ENCODE measurements at places on chromosomes 16 and 17. TPM values are rescaled to one million over a fixed set of nuclear protein-coding genes. Genes with fewer than 3 reads are reported as not detected.
A peak's percentile ranks its signal among the peaks of the same experiment; 100 is the strongest.

- H3K4me3 ChIP-seq = no peak overlapping the region
- H3K36me3 ChIP-seq = no peaks in the 10 kb centered on the region
- no peaks in the 10 kb centered on the region for H3K4me1 ChIP-seq
These were observed 238.0 kb upstream of the AXIN2 start for GRCh38 chr17:65799454-65799853.

The BTBD17 gene
- not detected for total RNA-seq

DNA sequence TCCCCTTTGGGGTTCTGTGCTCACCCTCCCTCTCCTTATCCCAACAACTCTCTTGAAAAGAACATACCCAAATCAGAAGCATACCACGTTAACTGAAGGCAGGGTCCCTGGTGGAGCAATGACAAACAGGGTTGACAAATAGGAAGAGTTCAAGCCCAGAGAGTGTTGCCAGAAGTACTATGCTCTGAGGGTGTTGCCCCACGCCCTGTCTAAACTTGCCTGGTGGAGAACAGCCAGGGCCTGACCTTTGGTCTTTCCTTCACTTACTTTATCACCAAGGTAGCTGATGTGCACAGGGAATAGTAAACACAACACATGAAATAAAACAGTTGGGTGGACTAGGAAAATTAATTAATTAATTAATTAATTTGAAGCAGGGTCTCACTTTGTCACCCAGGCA, 23.3 kb downstream of the ZNF75A start:
- H3K36me3 ChIP-seq = no peaks in the 10 kb centered on the region
- DNase-seq = no peak
- no peak overlapping the region for H3K27ac ChIP-seq

The KCNJ18 gene
- total RNA-seq = not detected

GRCh38 chr17:78817123-78817522, 23.5 kb downstream of the USP36 start:
- no peak overlapping the region for H3K27ac ChIP-seq
- H3K4me3 ChIP-seq = no peak overlapping the region
- H3K4me1 ChIP-seq = peaks cover 14% of the 10 kb centered on the region
- peaks cover 90% of the 10 kb centered on the region for H3K36me3 ChIP-seq
- H3K27me3 ChIP-seq = no peaks in the 10 kb centered on the region
- DNase-seq = no peak

The KRTAP3-1 gene
- not detected for total RNA-seq

- DNase-seq = no peak
- H3K4me3 ChIP-seq = no peak overlapping the region
- H3K4me1 ChIP-seq = peaks cover 18% of the 10 kb centered on the region
- H3K27me3 ChIP-seq = peaks cover 7% of the 10 kb centered on the region
- no peaks in the 10 kb centered on the region for H3K36me3 ChIP-seq
- H3K27ac ChIP-seq = no peak overlapping the region
These were observed 160.3 kb downstream of the NTN1 start for GRCh38 chr17:9181640-9182039.

GRCh38 chr16:58318391-58318790, 23.6 kb upstream of the PRSS54 start:
- H3K27ac ChIP-seq = peak overlapping the region; percentile 8
- no peak for DNase-seq
- H3K36me3 ChIP-seq = no peaks in the 10 kb centered on the region
- H3K4me3 ChIP-seq = no peak overlapping the region

- peaks cover 7% of the 10 kb centered on the region for H3K4me1 ChIP-seq
- no peak overlapping the region for H3K4me3 ChIP-seq
- H3K36me3 ChIP-seq = no peaks in the 10 kb centered on the region
- DNase-seq = no peak
These were observed 31.0 kb downstream of the HASPIN start for GRCh38 chr17:3754458-3755334.

- peaks cover 12% of the 10 kb centered on the region for H3K4me1 ChIP-seq
- no peaks in the 10 kb centered on the region for H3K36me3 ChIP-seq
- H3K4me3 ChIP-seq = no peak overlapping the region
- no peaks in the 10 kb centered on the region for H3K27me3 ChIP-seq
These were observed 25.9 kb downstream of the ABCC12 start for GRCh38 chr16:48129926-48130325.

The SCIMP gene
- 0.89 TPM for total RNA-seq

- H3K36me3 ChIP-seq = peaks cover 18% of the 10 kb centered on the region
- no peaks in the 10 kb centered on the region for H3K27me3 ChIP-seq
- no peak overlapping the region for H3K27ac ChIP-seq
- DNase-seq = no peak
- no peaks in the 10 kb centered on the region for H3K4me1 ChIP-seq
- no peak overlapping the region for H3K4me3 ChIP-seq
These were observed 10.4 kb downstream of the DCUN1D3 start for GRCh38 chr16:20889625-20890275.

The SOCS3 gene
- total RNA-seq = 30.6 TPM

- no peaks in the 10 kb centered on the region for H3K36me3 ChIP-seq
- no peak overlapping the region for H3K4me3 ChIP-seq
- H3K27ac ChIP-seq = peak overlapping the region; percentile 62
- no peak for DNase-seq
- H3K4me1 ChIP-seq = peaks cover 94% of the 10 kb centered on the region
These were observed 19.8 kb upstream of the SSTR5 start for GRCh38 chr16:1052721-1053120.

DNA sequence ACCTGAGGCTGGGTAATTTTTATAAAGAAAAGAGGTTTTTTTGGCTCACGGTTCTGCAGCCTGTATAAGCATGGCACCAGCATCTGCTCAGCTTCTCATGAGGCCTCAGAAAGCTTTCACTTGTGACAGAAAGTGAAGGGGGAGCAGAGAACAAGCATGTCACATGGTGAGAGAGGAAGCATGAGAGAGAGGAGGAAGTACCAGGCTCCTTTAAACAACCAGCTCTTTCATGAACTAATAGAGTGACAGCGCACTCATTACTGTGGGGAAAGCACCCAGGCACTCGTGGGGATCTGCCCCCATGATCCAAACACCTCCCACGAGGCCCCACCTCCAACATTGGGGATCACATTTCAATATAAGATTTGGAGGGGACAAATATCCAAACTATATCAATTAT, 86.8 kb downstream of the USP32 start:
- H3K36me3 ChIP-seq = no peaks in the 10 kb centered on the region
- DNase-seq = peak; percentile 32
- no peaks in the 10 kb centered on the region for H3K4me1 ChIP-seq
- no peak overlapping the region for H3K27ac ChIP-seq

All from muscle of leg (tissue), 16 donors.